ENCODE measurements at places on chromosomes 2 and 18.

DNA sequence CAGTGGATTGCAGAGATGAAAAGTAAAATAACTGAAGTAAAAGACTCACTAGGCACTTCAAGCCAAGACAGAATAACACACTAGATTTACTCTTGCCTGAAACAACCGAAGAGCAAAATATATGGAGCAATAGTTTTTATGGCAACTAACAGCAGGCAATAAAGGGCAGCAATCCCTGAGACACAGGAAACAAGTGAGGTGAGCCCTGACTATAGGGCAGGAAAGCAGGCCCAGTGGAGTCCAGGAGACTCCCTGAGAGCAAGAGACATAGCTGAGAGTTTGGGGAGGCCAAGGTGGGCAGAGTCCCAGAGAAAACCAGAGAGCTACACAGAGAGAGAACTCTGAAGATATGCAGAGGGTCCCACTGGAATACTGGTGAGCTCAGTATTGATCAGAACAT lies 18.8 kb downstream of the FARSB start:
- DNase-seq = no peak

DNA sequence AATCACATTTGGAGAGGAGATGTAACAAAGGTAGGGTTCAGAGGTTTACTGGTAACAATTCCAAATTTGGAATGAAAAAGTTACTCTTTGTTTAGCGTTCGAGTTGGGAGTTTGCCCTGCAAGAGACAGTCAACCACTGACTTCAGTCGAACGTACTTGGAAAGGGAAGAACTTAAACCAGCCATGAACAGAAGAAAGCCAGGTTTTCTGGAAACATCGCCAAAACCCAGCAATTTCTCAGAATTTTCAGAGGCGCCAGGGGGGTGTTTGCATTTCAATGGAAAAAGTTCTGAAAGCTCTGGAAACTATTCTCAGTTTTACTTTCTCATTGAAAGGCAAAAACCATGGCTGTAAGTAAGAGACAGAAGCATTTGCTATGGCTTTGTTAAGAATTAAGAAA lies 28.5 kb upstream of the AQP4 start:
- no peak for DNase-seq

GRCh38 chr2:148519013-148519412 lies 125.5 kb upstream of the EPC2 start:
- no peak for DNase-seq

DNA sequence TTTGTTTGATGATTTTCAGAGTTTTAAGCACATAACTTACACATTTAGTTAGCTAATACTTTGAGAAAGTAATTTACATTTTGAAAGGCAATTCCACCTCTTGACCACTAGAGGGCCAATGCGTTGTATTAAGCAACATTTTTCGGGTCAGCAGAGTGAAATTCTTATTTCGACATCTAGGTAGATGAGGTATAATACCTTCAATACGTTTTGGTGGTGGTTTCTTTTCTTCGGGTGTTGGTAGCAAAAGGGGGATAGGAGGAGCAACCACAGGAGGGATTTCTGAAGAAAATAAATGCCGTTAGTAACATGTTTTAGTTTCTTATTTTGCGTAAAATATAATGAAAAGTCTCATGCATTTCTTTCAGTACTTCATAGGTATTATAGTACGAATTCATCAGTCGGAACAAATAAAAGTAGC lies 106.3 kb downstream of the TTN start:
- DNase-seq = no peak

DNA sequence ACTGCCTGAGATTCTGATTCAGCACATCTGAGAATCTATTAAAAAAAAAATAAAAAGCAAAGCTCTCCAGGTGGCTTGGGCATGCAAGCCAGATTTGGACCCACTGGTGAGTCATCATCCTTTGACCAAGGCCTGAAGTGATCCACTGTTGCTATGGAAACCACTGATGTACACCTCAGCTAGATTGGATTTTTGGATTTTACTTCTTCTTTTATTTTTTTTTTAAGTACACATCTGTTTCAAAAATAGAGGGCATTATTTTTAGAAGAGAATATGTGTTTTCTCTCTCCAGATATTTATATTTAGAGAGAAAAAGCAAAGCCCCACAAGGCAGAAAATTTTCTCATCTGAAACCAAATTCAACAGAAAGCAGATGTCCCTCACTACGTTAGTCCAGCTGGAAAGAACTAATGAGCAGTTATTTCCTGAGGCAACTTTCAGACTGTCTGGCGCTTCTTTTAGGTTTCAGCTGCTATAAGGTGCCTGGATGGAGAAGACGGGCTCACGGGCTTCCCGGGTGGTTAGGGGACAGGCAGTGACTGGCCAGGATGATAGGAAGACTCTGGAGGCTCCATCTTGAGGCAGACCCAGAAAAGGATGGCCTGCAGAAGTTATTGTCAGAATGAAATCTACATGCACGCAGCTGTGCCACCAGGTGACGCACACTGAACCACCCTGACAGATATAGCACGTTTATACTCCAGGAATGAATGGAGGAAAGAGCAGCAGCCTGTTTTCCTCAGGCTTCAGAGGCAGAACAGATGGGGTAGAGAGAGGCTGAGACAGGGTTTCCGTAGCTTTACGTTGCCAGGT lies 50.5 kb downstream of the MRPL35 start:
- no peak for DNase-seq

Data from activated T-helper 1 cell treated with anti-CD3 and anti-CD28 coated beads, Interleukin-2, amount 50 U/mL, for 16 hours (primary cell).